ENCODE measurements at places on chromosomes 12 and 14. TPM values are rescaled to one million over a fixed set of nuclear protein-coding genes. Genes with fewer than 3 reads are reported as not detected.

MMP14 gene
- total RNA-seq = 530 TPM

NXPH4 gene
- total RNA-seq = 17.1 TPM

NFE2 gene
- total RNA-seq = 0.06 TPM

RPL10L gene
- not detected for total RNA-seq

LRTM2 gene
- total RNA-seq = not detected

CLMN gene
- 4.2 TPM for total RNA-seq

STX2 gene
- total RNA-seq = 13.7 TPM

REP15 gene
- total RNA-seq = 3.5 TPM

ERP27 gene
- not detected for total RNA-seq

DENND5B gene
- total RNA-seq = 11.7 TPM

ACSM4 gene
- total RNA-seq = not detected

DNA sequence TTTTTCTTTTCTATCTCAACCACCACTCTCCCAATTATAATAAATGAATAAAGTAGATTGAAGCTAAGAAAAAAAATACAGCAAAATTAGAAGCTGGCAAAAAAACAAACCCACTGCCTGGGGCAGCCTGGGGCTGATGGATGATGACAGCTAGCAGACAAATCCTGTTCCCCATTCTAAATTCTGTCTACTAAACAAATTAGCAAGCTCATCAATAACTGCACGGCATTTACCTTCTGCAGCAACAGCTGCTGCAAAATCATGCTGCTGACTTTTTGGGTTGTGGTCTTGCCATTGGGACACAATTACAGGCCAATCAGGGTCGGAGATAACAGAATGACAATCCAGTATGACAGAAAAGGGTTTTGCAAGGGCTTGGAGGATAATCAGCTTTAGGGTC is 443.6 kb upstream of the SOX5 start:
- DNase-seq = no peak

- DNase-seq = no peak
Measured at GRCh38 chr12:118368821-118369220, 3.9 kb downstream of the TAOK3 start.

DNA sequence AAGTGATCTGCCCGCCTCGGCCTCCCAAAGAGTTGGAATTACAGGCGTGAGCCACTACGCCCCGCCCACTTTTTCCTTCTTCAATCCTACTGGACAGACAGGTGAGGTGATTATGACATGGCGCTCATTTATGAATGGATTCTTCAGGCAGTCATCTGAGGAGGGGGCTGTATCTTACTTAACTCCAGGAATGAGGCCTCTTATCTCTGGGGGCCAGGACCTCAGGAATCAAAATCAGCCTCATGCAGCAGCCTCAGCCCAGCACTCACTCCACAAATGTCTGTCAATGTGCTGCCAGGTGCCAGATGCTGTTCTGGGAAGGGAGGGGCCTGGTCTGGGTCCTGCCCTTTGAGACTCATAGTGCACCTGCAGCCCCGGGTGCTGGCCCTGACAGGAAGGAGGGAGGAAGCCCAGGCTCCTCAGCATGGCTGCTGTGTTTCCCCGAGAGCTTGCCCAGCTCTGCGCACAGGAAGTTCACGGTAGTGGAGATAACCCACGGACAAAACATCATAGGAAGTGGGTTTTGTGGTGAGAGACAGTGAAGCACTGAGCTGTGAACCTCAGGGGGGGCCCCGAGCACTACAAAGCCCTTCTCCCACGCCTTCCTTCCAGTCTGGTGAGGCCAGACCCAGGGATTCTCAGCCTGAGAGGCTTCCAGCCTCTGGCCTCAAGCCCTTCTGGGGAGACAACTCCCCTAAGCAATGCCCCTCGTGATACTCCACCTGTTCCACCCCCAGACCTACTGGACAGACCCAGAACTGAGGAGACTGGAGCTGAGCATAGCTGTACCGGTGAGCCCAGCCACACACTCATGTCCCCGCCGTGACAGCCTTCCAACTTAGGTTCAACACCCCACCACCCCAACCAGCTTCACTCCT is 22.3 kb downstream of the GALNT6 start:
- DNase-seq = peak; percentile 85

DNA sequence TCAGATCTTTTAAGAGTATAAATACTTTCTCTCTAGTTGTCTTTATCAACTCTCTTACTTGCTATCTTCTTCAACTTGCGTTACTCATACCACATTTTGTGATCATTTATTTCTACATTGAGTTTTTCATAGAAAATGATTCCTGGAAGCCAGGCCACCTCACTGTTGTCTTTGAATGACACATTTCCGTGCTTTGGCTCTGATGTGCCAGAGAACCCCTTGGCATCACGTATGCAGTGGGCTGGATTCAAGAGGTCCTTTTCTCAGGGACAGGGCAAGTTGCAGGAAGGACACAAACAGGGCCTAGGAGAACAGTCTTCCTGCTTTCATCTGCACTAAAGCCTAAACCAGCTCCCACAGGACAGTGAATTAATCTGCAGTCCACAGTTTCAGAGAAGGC is 70.3 kb upstream of the PYGL start:
- peak; percentile 72 for DNase-seq

GRCh38 chr12:111443586-111443985 is 37.9 kb downstream of the SH2B3 start:
- DNase-seq = peak; percentile 71

DNA sequence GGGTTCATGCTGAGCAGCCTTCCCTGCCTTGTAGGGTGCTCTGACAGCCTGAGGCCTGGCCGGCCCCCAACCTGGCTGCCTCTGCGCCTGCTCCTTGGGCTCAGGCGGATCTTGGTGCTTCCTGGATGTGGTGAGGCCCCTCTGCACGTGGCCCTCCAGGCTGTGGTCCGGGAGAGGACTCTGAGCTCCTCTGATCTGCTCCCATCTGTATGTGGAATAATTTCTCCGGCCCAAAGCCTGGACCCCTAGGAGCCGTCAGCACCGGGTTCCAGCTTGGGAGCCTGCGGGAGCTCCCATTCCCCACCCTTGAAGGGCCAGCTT is 21.3 kb upstream of the EIF2B2 start:
- no peak for DNase-seq

DNA sequence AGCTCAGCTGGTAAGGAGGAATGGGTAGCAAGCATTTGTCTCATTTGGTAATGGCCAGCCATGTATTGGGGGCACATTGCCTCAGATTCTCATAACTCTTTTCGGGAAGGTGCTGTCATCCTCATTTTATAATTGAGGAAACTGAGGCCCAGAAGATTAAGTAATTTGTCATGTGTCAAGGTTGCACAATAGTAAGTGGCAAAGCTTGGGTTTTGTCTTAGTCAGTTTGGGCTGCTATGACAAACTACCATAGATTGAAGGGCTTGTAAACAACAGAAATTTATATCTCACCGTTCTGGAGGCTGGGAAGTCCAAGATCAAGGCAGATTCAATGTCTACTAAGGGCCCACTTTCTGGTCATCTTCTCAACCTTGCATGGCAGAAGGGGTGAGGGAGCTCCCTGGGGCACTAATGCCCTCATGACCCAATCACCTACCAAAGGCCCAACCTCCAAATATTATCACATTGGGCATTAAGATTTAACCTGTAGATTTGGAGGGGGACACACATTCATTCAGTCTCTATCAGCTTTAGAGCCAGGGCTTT is 99.6 kb downstream of the SRGAP1 start:
- no peak for DNase-seq

- DNase-seq = no peak
Measured at GRCh38 chr14:98177551-98177950, 1094.4 kb downstream of the BCL11B start.

DNA sequence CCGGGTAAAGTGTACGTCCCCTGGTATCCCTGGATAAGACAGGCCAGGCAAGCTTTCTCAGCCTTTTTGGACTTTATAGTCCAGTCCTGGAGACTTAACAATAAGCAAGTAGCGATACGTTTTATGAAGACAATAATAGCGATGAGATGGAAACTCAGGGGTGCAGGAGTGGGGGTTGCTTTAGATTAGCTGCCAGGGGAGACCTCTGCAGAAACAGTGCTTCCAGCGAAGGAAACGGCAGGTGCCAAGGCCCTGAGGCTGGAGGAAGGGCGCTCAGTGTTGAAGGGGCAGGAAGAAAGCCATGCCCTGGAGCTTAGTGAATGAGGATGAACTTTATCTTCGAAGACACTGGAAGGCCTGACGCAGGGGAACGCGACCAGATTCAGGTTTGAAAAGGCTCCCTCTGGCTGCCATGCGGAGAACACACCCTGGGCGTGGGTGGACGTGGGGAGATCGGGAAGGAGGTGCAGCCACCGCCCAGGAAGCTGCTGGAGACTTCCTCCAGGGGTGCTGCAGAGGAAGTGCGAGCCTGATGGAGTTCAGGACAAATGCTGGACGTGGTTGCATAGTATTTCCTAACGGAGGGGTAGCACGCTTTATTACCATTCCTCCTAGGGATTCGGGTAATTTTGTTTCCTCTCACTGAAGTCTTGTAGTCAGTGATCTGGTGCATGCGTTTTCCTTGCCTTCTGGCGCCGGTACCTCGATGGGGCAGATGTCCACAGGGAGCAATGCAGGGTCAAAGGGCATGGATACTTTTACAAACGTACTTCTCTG is 26.1 kb upstream of the UBC start:
- DNase-seq = peak; percentile 93

DNA sequence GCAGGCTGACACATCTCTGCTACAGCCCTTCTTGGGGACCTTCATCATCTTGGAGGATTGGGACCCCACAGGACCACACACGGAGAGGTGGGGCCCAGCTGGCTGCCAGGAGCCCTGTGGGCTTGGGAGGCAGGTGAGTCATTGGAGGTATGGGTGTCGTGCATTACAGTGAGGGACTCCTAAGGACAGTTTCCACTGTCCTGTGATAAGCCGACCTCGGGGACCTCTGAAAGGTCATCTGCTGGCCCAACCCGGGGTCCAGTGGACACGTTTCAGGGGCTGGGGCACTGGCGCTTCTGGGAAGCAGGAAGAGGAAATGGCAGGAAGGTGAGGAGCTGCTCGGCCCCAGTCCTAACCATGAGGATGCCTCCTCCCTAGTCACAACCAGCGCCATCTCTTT is 238.0 kb downstream of the BCL11B start:
- no peak for DNase-seq

GRCh38 chr14:58643366-58643765 is 5.6 kb downstream of the DACT1 start:
- no peak for DNase-seq

DNA sequence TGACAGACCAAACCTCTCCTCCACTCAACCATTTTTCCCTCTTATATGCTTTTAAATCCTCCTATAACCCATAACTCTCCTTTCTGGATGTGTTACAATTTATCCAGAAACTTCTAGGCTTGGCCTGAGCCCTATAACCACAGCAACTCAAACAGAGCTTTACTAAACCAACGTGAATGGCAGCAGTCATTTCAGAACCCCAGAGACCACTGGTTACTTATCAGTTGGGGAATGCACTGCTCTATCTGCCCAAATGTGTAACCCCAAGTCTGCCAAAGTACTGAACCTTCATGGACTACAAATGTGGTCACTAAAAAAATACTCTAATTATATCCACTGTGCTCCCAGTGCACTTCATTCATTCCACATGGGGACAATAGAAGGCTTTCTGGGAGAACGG is 42.0 kb downstream of the NAA25 start:
- DNase-seq = no peak

DNA sequence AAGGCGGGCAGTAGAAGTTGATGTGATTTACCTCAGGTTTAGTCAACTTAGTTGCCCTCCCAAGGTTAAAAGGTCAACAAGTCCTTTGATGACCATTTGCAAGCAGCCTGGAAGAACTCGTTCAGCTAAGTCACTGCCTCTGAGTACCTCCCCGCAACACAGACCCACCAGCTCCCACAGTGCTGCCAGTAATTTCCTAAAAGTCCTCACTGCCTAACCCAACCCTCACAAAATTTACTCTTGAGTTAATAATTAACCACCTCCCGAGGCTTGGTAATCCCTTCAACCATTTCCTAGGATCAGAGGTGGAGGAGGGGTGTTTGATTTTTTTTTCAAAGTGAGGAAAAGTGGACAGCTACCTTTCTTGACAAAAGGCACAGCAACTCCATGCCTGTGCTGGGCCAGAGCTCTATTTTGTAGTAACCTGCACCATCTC is 55.8 kb downstream of the MAP3K9 start:
- no peak for DNase-seq

- peak; percentile 58 for DNase-seq
Measured at GRCh38 chr12:57110104-57111030, 795 bp downstream of the STAT6 start.

GRCh38 chr12:71780237-71780822 is 25.7 kb downstream of the RAB21 start:
- DNase-seq = peak; percentile 15

DNA sequence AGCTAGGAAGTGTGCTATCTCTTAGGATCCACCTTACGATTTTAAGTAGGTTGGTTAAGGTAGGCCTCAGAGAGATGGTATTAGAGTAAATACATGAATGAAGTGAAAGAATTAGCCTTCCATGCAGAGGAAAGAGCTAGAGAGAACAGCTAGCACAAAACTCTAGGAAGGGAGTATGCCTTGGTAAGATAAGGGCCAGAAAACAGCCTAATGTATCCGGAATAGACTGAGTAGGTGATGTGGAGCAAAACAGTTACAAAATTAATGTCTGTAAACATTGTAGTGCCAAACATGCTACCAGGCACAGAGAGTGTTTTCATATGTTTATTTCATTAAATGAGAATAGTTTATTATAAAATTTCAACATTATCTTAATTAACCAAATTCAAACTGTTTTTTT is 315.1 kb downstream of the SOX5 start:
- DNase-seq = no peak

GRCh38 chr14:101008196-101008595 is 104.7 kb upstream of the RTL1 start:
- DNase-seq = no peak

DNA sequence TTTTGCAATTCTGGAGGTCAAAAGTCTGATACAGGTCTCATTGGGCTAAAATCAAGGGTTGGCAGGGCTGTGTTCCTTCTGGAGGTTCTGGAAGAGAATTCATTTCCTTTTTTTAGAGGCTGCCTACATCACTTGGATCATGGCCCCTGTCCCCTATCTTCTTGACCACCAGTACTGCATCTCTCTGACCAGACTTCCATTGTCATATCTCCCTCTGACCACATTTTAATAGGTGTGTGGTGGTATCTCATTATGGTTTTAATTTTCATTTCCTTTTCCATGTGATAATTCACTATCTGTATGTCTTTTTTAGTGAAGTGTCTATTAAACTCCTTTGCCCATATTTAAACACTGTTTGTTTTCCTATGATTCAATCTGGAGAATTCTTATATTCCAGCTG is 215.2 kb upstream of the OTX2 start:
- DNase-seq = no peak

DNA sequence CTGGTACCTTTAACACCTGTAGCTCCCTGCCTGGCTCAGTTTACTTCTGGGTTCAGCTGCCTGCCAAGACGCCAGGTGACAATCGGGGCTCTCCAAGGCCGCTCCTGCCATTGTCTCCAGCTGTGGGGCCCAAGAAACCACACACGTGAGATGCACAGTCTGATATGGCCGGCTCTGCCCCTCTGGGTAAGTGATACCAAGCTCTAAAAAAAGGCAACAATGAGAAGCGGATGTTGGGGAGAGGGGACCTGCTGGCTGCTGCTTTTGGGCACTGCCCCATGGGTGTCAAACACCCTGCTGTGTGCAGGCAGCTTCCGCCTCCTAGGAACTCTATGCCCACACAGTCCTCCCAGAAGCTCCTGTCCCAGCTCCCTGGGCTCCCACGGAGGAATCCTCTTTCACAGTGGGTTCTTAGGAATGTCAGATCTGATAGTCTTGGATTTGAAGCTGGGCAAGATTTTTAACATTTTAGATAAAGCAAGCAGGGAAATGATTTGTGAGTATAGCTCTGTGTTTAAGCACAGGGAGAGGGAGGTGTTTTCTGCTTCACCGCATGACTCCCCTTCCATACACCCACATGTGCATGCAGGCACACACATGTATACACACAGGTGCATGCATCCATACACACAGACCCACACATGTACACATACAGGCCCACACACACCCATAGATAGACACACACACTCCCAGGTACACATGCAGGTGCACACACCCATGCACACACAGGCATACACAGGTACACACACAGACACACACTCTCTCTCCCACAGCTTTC is 1135.8 kb downstream of the BCL11B start:
- no peak for DNase-seq
